Gastrocnemius medialis (tissue), 4 donors: ENCODE measurements at places on chromosomes 12 and 14.

DNA sequence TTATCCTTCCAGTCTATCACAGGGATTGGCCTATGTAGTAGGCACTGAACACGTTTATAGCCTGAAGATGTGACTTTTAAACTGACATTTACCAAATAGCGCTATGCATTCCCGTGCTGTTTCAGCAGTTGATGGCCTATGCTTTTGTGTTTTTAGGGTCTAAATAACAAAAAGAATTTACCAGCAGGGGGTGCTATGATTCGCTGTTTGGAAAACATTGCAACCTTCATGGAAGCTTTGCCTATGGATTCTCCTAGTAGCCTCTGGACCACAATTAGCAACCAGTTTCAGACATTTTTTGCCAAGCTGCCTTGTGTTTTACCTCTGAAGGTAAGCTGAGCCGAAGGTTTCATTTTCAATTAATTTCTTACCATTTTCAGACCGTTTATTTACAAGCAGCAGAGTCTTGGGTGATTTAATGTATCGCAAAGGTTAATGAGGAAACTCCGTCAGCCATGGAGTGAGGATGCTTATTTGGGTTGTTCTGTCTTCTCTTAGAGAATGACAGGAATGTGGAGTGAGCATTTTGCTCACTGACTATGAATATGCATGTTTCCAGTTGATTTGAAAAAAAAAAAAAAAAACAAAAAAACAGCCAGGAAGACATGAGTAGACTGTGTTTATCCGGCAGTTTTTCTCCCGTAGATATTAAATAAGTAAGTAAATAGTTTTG is 133.1 kb downstream of the PRIMA1 start:
- no peaks in the 10 kb centered on the region for H3K36me3 ChIP-seq
- H3K27me3 ChIP-seq, result no peaks in the 10 kb centered on the region
- no peaks in the 10 kb centered on the region for H3K4me1 ChIP-seq
- H3K27ac ChIP-seq, result no peak overlapping the region
- no peak overlapping the region for H3K4me3 ChIP-seq

- no peaks in the 10 kb centered on the region for H3K36me3 ChIP-seq
- DNase-seq, result no peak
- H3K4me1 ChIP-seq, result peaks cover 40% of the 10 kb centered on the region
- no peaks in the 10 kb centered on the region for H3K27me3 ChIP-seq
- peak overlapping the region; percentile 58 for H3K27ac ChIP-seq
These were observed 19.4 kb downstream of the ACVRL1 start for GRCh38 chr12:51926718-51927117.

DNA sequence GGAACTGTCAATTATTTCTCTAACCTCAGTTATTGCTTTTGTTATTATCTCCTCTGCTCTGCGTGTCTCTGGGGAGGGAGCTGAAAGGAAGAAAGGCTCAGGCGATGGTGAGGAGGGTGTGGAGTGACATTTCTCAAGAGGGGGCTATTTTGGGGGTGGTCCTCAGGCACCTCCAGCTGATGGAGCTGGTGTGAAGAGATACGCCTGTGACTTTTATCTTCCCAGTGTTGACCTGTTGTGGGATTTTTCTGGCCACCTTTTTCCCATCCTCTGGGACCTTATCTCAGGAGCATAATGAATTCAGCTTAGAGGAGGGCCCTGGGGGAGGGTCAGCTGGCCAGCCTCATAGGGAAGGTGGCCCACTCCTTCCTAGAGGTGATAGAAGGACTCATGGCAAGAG is 26.4 kb downstream of the KCNA5 start:
- no peak overlapping the region for H3K4me3 ChIP-seq
- no peaks in the 10 kb centered on the region for H3K4me1 ChIP-seq
- DNase-seq, result no peak
- H3K27ac ChIP-seq, result no peak overlapping the region

- no peaks in the 10 kb centered on the region for H3K36me3 ChIP-seq
- no peaks in the 10 kb centered on the region for H3K4me1 ChIP-seq
- no peaks in the 10 kb centered on the region for H3K27me3 ChIP-seq
- H3K4me3 ChIP-seq, result no peak overlapping the region
- H3K27ac ChIP-seq, result no peak overlapping the region
These were observed 5.3 kb downstream of the BATF start for GRCh38 chr14:75527449-75528163.

GRCh38 chr12:129605666-129606065 is 298.2 kb downstream of the TMEM132D start:
- DNase-seq, result no peak
- H3K4me3 ChIP-seq, result no peak overlapping the region
- H3K4me1 ChIP-seq, result no peaks in the 10 kb centered on the region
